ENCODE measurements at places on chromosomes 1 and 21.

GRCh38 chr21:26834181-26834905, 10.9 kb downstream of the ADAMTS1 start:
- DNase-seq: no peak

DNA sequence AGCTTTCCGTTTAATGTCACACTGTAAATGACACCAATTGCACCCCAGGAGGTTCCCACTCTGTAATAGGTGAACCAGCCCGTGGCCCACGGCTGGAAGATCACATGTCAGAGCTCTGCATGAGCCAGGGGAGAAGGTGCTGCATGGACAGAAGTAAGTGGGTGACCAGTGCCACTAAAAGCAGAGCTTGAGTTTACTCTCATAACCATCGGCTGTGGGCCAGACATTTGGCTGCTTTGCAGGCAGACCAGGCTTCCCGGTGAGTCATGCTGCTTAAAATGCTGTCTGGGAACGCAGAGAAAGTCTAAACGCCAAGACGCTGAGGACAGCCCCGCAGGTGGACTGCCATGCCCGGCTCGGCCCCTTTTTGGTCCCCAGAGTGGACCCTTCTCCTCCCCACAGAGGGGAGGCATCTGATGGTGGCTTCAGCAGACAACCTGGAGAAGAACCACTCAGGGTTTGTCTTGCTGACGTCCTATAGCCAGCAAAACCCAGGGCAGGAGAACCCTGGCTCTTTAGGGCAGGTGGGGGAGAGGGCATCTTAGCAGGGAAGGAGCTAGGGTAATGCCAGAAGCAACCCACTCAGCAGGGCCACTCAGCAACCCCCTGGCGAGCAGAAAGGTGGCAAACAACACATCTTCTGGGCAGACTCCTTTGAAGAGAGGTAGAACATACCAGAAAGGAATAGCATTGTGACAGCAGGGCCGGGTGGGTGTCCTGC, 7.3 kb downstream of the KIAA2013 start:
- no peak for DNase-seq

DNA sequence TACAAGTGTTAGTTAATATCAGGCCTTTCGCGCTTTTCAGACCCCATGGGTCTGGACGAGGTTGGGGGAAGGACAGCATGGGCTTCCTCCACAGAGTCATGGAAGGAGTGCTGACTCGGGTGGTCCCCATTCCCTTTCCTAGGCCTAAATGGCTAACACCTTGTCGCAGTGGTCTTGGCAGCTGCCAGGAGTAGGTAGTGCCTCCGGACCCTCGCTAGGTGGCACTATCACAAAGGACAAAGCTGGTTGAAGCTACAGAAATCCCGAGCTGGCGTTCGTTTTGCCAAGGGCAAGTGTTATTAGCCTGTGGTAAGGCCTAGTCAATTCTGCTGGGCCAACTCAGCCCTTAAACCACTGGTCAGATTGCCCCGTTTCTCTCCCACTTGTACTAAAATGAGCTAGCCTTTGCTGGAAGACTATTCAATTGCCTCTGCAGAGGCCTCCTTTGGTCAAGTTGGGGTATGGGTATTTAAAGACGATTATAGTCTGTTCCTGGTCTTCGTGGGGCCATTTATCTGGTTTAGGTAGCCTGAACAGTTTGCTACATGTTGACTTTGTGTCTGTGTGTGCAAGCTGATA, 1.1 kb upstream of the UBE2Q1 start:
- peak; percentile 29 for DNase-seq

DNA sequence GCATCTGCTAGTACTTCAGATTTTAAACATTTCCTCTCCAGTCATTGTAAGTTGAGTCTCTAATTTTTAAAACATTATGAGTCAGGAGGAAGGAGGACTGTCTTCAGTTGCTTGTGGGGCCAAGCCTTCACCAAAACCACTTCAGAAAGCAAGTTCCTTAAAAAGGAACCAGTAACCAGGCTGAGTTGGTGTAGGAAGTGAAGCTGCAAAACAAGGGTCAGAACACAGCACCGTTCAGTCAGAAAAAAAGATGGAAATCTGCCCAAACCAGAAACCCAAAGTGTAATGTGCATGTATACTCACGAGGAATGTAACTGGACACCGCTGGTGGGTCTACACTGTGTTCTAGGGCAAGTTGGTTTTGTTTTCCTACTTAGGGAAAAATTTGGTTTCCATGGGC, 402.1 kb downstream of the SETD4 start:
- no peak for DNase-seq

GRCh38 chr1:25513666-25514065, 29.7 kb upstream of the LDLRAP1 start:
- DNase-seq: no peak

Measured in SW 1271 (cell line).